ENCODE measurements at places on chromosomes 4 and X.

GRCh38 chr4:53688186-53688790, 97.0 kb upstream of the LNX1 start:
- peak; percentile 90 for DNase-seq

- DNase-seq: no peak
These were observed 169.2 kb downstream of the AFAP1 start for GRCh38 chr4:7770224-7771050.

DNA sequence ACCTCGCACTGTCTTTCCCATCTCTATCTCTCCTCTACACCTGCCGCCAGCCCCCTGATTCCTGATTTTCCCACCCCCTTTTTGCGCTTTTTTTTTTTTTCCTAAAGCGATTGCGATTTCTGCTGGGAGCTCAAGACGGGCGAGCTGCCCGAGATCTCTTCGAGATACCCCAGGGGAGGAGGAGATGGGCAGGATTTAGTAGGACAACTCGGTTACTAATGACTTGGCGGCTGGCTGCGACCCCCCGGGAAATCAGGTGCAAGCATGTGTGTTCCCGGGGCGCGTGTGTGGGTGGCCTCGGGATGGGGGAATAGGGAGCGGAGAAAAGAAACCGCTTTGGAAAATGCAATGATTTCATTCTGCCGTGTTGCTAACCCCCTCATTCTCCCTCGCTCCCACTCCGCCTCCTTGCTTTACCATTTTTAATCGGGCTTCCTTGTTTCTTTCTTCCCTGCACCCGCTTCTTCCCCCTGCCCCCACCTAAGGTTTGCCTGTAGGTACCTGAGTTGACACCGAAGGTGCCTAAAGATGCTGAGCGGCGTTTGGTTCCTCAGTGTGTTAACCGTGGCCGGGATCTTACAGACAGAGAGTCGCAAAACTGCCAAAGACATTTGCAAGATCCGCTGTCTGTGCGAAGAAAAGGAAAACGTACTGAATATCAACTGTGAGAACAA, 4.4 kb downstream of the SLITRK2 start:
- no peak for DNase-seq

- DNase-seq: no peak
These were observed 32.9 kb upstream of the GRID2 start for GRCh38 chr4:92270908-92271307.

GRCh38 chrX:19990151-19990555, 708 bp downstream of the BCLAF3 start:
- DNase-seq: no peak

GRCh38 chrX:153907456-153907855, 3.0 kb downstream of the AVPR2 start:
- no peak for DNase-seq

GRCh38 chr4:68338625-68339024, 11.3 kb downstream of the YTHDC1 start:
- DNase-seq: no peak

DNA sequence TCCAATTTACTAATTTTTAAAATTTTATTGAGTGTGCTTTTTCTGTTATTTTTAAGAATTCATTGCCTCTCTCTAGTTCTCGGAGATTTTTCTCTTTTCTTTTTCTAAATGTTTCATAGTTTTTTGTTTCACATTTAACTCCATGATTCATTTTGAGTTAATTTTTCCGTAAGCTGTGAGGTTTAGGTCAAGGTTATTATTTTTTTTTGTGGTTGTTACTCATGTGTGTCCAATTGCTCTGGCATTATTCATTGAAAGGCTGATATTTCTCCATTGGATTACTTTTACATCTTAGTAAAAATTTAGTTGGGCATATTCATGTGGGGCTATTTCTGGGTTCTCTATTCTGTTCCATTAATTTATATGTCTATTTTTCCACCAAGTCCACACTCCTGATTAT, 220.8 kb downstream of the MID1IP1 start:
- DNase-seq: no peak
